ENCODE measurements at places on chromosomes 13 and 19.
A peak's percentile ranks its signal among the peaks of the same experiment; 100 is the strongest.

DNA sequence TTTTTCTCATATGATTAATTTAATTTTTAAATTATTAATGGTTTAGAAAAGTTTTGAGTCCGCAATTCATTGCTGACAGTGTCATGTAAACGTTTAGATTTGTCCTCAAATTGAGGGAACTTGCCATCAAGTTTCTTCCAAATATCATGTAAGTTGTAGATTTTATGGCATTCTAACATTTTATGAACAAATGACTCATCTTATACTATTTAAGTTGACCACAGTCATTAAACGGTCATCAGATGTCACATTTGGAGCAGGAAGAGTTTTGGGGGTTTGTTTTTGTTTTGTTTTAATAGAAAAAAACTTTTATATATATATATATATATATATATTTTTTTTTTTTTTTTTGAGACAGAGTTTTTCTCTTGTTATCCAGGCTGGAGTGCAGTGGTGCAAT lies 4.3 kb downstream of the ZNF114 start:
- DNase-seq, result no peak

DNA sequence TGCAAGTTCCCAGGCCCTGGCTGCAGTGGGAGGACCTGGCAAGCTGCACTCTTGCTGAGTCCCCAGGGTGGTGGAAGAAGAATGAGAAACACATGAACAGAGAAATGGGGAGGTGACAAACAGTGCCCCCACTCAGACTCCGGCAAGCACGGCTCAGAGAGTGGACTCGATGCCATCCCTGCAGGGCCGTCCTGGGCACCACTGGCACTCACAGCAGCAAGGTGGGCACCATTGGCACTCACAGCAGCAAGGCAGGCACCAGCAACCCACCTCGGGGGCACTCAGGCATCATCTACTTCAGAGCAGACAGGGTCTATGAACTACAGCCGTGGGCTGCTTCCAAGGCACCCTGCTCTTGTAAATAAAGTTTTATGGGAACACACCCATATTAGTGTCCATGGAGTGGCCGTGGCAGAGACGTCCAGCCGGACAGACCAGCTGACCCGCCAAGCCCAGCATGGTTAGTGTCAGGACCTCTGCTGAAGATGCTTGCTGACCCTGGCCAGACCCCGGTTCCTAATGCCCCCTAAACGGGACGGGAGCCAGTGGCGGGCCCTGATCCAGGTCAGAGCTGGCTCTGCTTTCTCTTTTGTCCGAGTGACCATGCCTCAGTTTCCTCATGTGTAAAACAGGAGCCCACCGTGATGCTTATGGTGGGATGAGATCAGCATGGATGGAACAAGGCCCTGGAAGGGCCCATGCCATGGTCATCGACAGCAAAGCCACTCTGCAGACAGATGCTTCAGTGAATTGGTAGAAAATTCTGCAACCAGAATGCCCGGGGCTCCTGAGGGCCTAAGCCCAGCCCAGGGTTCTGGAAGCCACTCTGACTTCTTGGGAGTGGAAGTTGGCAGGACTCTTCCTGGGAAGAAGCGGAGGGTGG lies 2.1 kb upstream of the F10 start:
- DNase-seq, result no peak

DNA sequence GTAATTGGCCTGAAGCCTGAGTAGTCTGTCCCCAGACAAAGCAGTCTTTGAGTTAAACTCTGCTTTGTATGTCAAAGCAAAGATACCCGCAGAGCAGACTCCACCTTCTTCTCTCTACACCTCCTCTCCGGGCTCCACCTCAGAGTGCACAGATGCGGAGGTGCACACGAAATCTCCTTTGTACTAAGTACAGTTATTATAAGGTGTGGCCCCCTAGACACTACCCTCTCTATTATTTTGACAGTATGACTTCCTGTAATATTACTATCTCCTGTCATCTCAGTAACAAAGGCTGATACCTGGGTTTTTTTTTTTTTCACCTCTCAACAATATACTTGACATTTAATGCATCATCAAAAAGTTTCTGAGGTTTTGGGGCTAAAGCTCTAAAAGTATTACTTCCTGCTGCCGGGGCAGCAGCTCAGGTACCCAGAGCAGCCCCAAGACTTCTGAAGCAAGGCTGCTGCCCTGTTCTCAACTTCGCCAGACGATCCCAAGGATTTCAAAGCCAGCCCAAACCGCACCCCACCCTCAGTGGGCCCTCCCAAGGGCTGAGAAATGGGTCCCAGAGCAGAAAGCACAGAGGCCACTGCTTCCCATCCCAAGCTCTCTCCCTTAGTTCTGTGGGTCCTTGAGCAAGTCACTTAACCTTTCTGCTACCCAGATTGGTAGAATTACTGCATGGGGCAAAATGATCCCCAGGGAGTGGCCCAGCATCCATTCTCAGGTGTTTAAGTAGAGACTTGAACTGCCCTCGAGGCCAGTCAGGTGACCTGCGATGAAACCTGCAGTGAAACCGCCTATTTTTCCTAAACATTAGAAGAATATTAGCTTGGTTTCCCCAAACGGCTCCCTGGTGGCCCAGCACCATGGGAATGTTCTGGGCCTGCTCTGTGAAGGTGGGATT lies 180.6 kb downstream of the FOXO1 start:
- peak; percentile 55 for DNase-seq

DNA sequence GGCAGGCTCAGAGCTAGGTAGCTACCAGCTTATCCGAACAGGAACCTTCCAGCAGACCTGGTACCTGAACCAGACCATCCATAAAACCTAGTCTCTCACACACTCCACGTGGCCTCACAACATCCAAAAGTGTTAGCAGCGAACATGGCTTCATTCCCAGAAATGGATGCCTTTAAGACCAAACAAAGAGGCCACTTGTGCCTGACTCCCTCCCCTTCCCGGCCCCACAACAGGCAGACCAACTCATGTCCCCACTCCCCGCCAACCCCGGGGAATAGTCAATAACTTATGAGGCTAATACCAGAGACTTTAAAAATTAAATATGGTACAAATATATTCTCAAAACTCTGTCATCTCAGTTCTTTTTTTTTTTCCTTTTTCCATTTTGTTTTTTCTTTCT lies 46.2 kb downstream of the ZNF557 start:
- DNase-seq, result no peak

DNA sequence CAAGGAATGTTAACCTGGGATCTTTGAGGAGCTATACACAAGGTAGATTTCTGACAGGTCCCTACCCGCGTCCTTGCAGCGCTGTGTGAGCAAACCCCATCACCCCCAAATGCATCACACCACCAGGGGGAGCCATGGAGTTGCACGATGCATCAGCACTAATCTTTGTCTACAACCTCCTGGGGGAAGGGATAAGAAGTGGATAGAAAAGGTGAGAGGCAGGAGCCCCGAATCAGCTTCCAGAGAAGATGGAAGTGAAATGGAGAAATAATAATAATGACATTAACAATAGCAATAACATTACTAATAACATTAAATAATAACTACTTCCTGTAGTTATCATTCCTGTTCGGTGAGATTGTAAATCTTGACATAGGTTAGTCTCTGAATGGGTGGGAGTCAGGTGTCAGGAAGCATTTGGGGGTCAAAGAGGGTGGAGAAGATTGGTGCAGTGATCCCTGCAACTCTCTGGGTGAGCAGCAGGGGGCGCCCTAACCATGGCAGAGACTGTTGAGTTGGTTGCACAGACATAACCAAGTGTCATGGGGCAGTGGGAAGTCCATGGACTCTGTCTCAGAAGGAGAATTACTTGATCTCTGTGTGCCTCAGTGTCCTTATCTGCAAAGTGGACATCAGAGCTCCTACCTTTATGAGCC lies 16.5 kb downstream of the SIGLEC7 start:
- DNase-seq, result peak; percentile 47

DNA sequence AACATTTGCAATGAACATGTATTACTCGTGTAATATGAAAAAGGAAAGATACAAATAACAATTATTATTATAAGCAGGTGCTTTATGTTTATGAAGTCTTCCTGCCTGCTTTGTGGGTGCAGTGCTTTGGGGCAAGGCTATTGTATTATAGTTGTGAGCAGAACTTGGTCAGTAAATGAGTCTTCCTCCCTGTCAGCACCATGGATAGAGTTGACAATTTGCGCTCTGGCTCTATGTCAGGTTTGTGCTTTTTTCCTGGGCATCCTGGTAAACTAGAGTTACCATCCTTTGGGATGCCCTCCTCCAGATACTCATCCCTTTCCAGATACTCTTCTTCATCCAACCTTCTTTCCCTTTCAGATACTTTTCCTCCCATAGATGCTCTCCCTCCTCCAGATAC lies 19.6 kb downstream of the ERICH6B start:
- DNase-seq, result no peak

- no peak for DNase-seq
Measured at GRCh38 chr13:38804061-38804460, 117.2 kb downstream of the FREM2 start.

DNA sequence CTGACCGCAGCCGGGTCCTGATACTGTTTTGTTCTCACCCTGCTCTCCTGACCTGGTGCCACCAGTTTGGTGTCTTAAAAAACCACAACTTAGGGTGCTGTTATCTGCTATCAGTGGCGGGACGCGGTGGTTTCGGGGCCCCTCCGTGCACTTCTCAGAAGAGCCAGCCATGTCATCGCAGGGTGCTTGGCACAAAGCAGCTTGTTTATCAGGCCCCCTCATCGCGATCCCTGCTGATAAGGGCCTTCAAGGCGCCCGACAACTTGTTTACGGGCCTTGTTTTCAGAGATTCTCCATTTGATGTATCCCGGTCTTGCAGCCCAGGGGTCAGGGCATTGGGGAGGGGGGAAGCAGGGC lies 58.1 kb upstream of the KLF2 start:
- DNase-seq, result peak; percentile 44

GRCh38 chr19:14418856-14419105 lies 360 bp downstream of the DDX39A start:
- peak; percentile 71 for DNase-seq

DNA sequence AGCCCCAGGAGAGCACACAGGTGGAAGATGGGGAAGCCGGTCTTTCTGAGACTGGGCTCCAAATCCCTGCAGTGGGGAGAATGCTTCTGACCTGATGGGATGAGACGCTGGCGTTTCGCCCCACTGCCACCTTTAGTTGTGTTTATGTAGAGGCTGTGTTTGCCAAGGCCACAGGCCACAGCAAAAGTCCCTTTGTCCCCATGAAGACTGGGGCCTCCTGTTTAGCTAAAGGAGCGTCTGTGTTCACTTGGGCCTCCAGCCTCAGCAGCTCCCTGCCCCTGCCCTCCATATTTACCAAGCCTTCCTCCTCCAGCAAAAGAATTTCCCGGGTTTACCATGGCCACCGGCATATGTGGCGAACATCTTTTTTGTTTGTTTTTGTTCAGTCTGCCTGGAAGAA lies 10.4 kb upstream of the KLK14 start:
- no peak for DNase-seq

GRCh38 chr13:30240608-30241007 lies 66.7 kb downstream of the KATNAL1 start:
- no peak for DNase-seq

DNA sequence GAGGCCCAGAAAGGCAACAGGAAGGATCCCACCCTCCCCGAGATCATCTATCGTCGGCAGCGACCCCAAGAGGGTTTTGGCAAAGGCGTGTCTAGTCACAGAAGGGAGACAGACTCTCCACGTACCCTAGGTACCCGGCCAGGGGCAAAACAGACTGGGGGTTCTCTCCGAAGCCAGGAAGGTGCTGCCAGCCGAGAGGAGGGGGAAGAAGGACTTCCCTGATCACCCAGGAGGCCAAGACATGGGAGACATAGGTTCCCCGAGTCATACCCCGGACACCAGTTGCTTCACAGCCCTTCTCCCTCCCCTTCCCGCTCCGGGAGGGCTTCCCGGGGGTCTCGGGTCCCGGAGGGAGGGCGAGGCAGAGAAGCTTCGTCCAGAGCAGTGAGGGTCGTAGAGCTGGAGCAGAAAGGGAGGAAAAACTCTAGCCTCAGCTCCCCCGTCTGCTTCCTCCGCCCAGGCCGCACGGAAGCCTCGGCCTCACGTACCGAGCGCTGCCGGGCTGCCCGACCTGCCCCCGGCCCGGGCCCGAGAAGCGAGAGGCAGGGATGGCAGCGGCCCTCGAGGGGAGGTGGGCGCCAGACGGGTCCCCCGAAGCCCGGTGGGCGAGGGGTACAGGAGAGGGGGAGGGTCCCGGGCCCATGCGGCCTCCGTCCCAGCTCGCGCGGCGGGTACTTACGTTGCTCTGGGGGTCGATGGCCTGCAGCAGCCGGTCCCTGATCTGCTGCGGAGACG lies 644 bp downstream of the MED26 start:
- DNase-seq, result no peak

GRCh38 chr13:113078902-113079780 lies 26.4 kb upstream of the F7 start:
- no peak for DNase-seq

DNA sequence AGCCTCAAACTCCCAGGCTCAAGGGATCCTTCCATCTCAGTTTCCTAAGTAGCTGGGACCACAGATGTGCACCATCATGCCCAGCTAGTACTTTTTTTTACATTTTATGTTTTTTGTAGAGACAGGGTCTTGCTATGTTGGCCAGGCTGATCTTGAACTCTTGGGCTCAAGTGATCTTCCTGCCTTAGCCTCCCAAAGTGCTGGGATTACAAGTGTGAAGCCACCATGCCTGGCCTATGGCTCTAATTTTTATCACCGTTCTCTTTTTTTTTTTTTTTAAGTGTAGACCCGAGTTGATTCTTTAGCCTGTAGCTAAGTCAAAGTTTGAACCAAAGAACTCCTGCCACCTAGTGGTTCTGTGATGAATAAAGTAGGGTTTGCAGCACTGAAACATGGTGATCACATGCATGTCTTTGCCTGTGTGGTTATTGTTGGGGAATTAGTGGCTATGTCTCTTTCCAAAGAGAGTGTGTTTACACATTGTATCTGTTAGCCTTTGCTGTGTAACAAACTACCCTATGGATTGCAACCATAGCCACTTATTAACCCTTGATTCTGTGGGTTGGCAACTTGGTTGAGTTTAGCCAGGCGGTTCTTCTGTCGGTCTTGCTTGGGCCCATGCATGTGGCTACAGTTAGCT lies 11.6 kb downstream of the NFILZ start:
- DNase-seq, result no peak

- no peak for DNase-seq
Measured at GRCh38 chr13:107734891-107735625, 480.3 kb downstream of the LIG4 start.

- DNase-seq, result no peak
Measured at GRCh38 chr13:76969488-76970365, 21.4 kb downstream of the ACOD1 start.

- DNase-seq, result no peak
Measured at GRCh38 chr13:97116754-97117153, 105.4 kb upstream of the MBNL2 start.

DNA sequence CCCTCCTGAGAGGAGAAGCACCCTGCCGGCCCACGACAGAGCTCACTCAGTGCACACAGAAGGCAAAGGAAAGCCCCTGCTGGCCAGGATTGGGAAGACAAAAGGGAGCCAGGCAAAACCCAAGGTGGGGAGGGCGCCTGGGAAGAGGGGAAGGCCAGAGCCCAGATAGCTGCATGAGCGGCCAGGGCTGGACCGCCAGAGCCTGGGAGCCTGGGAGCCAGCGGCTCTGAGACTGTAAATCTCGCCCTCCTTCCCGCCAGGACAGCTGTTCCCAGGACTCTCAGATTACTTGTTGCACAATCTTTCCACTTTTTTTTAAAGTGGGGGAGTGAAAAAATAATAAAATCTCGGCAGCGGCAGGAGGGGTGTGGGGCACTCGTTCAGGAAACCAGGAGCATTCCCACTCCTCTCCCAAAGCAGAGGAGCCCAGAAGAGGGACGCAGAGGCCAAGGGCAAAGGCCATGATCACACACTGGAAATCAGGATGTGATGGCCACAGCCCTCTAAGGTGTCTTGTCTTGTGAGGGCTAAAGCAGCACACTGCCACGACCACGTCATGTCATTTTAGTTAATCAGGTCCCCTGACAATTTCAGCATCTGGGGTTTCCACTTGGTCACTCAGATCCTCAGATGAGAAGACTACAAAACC lies 19.6 kb upstream of the EPHX3 start:
- no peak for DNase-seq

- no peak for DNase-seq
Measured at GRCh38 chr19:38547421-38547820, 70.3 kb downstream of the MAP4K1 start.
